Adipocyte (in vitro differentiated cells): ENCODE measurements at places on chromosomes 2 and 18.
A peak's percentile ranks its signal among the peaks of the same experiment; 100 is the strongest.

GRCh38 chr2:211447548-211447947, 891.1 kb downstream of the CPS1 start:
- no peak for DNase-seq

- DNase-seq, result no peak
Observed at GRCh38 chr2:218331745-218332144, 24.9 kb upstream of the CATIP start.

DNA sequence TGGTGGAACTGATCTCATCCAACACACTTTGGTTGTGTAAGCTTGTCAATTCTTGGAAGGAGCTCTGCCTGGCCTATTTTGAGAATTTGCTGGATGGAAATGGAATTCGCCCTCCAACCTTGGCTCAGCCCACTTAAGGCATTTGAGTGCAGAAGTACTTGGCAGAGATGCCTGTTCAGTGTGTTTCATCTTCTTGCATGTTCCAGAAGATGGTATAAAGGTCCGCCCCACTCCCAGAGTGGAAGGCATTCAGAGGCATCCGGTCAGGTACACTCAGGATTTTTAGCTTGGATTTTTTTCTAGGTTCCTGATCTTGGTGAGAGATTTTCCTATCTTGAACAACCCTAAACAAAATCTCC, 61.3 kb upstream of the TXNDC2 start:
- peak; percentile 76 for DNase-seq

GRCh38 chr2:111168528-111169239, 48.0 kb downstream of the BCL2L11 start:
- peak; percentile 76 for DNase-seq

GRCh38 chr18:44594799-44595467, 85.8 kb upstream of the SETBP1 start:
- peak; percentile 91 for DNase-seq
